ENCODE measurements at places on chromosomes 2 and 18. TPM values are rescaled to one million over a fixed set of nuclear protein-coding genes. Genes with fewer than 3 reads are reported as not detected.
A peak's percentile ranks its signal among the peaks of the same experiment; 100 is the strongest.

- DNase-seq: no peak
Measured at GRCh38 chr2:41313082-41313481, 734.7 kb upstream of the PKDCC start.

GRCh38 chr2:68857855-68858456 is 13.2 kb downstream of the BMP10 start:
- no peak for DNase-seq

CDH2 gene
- polyA plus RNA-seq: 6.3 TPM

- DNase-seq: no peak
Measured at GRCh38 chr18:55109818-55110414, 150.7 kb upstream of the CCDC68 start.

GRCh38 chr18:30376515-30376914 is 666.0 kb downstream of the DSC3 start:
- no peak for DNase-seq

- no peak for DNase-seq
Measured at GRCh38 chr2:220033546-220033945, 406.1 kb downstream of the SLC4A3 start.

LINC00305 gene
- not detected for polyA plus RNA-seq

GRCh38 chr2:119694845-119695521 is 16.0 kb downstream of the TMEM177 start:
- peak; percentile 79 for DNase-seq

- peak; percentile 54 for DNase-seq
Measured at GRCh38 chr2:55163941-55164390, 68.1 kb downstream of the CLHC1 start.

DNA sequence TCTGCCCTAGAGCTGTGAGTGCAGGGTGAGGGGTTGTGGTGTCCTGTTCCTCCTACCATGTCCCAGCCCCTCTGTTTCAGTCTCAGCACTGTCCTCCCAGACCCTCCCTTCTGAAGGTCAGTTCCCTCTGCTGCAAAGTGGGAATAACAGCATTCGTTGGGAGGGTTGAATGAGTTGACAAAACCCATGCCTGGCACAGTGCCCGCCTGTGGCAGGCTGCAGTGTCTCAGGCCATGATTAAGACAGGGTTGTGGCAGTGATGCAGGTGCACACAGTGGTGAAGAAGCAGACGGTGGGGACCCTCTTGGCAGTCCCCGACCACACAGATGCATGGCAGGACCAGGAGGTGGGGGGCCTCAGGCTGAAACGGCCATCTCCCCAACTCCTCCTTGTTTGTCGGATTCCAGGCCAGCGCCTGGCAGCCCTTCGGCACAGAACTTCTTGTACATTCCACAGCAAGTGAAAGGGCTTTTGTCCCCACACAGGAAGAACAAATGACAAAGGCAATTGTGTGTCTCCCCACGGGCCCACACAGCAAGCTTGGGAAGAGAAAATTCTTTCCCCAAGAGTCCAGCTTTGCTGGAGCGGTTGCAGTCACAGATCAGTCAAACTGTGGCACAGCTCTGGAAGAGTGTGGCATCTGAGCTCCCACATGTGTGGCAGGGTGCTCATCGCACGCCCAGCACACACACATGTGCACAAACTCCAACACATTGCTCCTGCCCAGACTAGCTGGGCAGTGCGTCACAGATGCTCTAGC is 92.0 kb upstream of the MSH2 start:
- DNase-seq: peak; percentile 32
